Occipital lobe (tissue), 3 donors: ENCODE measurements at places on chromosomes 6 and 20.

GRCh38 chr6:160203953-160204352, 54.7 kb downstream of the SLC22A2 start:
- DNase-seq = no peak

- no peak for DNase-seq
These were observed 44.6 kb downstream of the SESN1 start for GRCh38 chr6:109050012-109050411.

GRCh38 chr20:20226554-20226953, 141.3 kb upstream of the INSM1 start:
- no peak for DNase-seq

- no peak for DNase-seq
These were observed 72.9 kb upstream of the FOXC1 start for GRCh38 chr6:1536526-1537429.
